ENCODE measurements at places on chromosomes 11 and 22.

DNA sequence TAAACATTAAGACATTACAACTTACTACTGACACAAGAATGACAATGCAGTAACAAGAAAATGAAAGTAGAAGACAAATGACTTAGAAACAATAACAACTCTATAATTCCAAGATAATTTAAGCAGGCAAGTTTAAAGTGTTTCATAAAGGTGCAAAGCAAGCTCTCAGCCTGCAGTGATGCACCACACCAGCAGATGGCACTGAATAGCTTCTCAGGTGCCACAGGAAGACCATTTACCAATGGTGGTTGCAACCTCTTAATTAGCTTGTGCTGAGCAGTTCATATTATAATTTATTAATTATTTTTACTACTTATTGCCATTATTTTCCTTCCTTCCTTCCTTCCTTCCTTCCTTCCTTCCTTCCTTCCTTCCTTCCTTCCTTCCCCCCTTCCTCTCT lies 60.6 kb downstream of the NXPE2 start:
- DNase-seq, result peak; percentile 49

- DNase-seq, result no peak
Observed at GRCh38 chr11:93570759-93571413, 27.7 kb upstream of the SMCO4 start.

GRCh38 chr11:3099178-3099577 lies 42.0 kb upstream of the CARS1 start:
- DNase-seq, result no peak

GRCh38 chr11:57646194-57646798 lies 3.4 kb downstream of the YPEL4 start:
- no peak for DNase-seq

- DNase-seq, result no peak
Observed at GRCh38 chr11:113668255-113668654, 37.9 kb downstream of the TMPRSS5 start.

GRCh38 chr22:28009272-28009827 lies 90.3 kb upstream of the PITPNB start:
- DNase-seq, result peak; percentile 73

- no peak for DNase-seq
Observed at GRCh38 chr11:118838905-118839553, 44.7 kb upstream of the CXCR5 start.

DNA sequence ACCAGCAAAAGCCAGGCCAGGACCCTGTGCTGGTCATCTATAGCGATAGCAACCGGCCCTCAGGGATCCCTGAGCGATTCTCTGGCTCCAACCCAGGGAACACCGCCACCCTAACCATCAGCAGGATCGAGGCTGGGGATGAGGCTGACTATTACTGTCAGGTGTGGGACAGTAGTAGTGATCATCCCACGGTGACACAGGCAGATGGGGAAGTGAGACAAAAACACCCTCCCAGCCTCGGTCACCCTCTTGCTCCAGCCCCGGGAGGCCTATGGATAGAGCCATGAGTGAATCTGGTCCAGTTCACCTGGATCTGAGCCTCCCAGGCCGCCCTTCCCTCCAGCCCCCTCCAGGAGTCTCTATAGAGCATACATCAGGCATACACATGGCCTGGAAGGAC lies 115.2 kb upstream of the IGLL5 start:
- DNase-seq, result no peak

DNA sequence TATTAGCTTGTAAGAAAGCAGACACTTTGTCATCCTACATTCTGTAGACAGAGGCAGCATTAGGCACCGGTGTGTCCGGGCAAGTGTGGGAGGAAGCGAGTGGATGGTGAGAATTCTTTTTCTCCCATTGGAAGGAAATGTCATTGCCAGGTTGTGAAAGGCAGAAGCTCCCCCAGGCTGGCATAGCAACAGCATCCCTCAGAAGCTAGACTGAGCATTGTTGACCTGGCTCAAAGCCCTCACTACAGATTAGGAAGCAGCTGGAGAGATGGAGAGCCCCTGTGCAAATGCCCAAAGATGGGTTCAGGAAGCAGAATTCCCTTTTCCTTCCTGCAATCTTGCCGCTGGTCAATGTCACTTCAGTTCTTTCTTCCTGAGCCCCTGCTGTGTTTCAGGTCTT lies 1299.3 kb downstream of the TBC1D22A start:
- no peak for DNase-seq

- peak; percentile 78 for DNase-seq
Observed at GRCh38 chr11:59822989-59823566, 12.5 kb upstream of the MRPL16 start.

DNA sequence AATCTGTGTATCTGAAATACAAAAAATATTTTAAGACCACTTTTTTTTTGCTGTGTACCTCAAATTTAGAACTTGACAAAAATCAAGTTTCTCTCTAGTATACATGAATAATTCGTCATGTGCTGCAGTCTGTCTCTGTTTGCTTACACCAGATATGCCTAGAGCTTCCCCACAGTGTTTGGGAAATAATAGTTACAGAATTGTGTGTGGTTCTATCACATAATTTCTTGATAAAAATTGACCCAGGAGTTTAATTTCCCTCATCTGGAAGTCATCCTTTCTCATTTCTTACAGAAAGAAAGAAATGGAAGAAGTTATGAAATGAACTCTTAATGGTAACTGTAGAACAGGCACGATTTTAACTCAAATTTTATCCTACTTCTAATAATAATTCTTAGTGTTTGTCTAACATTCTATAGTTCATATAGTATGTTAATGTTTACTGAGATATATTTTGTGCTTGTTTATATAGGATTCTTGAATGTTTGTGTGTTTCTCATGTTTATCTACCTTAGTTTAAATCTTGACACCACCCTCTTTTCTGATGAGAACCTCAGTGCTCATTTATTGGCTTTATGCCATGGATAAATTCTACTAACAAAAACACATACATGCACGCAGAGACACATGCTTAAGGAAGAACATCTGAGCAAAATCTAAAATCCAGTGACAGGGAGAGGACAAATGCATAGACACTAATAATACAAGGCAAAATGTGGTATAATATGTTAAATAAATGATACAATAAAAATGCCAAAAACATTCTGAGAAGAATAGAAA lies 61.4 kb upstream of the CTSC start:
- DNase-seq, result no peak

DNA sequence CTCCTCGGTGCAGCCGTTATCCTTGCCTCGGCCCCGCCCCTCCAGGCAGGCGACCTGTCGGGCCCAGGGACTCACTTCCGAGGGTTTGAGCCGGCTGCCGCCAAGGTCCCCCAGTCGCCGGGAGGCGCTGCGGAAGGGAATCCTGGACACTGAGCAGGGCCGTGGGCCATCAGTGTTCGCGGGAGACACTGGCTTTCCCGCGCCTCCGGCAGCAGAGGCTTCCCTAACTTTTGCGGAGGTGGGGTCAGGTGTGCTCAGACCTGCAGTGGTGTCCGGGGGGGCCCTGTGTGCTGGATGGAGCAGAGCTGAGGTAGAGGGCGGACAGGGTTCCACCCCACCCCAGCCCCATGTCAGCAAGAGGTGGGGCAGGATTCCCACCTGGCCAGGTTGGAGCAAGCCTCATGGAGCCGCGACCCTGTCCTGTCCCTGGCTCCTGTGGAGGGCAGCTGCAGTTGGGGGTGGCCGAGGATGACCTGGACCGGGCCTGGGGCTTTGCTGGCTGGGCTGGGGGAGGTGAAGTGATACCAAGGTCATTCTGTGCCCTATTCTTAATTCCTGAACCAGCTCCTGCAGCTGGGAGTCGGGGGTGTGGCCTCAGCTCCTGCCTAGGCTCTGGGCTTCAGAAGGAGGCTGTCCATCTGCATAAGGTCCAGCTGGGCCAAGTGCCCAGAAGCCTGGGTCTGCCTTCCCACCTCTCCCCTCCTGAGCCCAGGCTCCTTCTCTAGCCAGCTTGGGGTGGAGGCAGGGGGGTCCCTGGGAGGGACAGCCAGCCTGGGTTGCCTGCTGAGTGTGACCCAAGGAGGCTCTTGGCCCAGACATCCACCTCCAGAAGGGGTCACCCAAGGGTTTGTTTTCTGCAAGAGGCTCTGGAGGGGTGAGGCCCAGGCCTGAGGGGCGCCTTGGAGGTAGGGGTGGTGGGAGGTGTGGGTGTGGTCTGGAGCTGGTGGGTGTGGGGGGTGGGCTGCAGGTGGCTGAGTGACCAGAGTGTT lies 8.4 kb downstream of the TSPAN4 start:
- no peak for DNase-seq

DNA sequence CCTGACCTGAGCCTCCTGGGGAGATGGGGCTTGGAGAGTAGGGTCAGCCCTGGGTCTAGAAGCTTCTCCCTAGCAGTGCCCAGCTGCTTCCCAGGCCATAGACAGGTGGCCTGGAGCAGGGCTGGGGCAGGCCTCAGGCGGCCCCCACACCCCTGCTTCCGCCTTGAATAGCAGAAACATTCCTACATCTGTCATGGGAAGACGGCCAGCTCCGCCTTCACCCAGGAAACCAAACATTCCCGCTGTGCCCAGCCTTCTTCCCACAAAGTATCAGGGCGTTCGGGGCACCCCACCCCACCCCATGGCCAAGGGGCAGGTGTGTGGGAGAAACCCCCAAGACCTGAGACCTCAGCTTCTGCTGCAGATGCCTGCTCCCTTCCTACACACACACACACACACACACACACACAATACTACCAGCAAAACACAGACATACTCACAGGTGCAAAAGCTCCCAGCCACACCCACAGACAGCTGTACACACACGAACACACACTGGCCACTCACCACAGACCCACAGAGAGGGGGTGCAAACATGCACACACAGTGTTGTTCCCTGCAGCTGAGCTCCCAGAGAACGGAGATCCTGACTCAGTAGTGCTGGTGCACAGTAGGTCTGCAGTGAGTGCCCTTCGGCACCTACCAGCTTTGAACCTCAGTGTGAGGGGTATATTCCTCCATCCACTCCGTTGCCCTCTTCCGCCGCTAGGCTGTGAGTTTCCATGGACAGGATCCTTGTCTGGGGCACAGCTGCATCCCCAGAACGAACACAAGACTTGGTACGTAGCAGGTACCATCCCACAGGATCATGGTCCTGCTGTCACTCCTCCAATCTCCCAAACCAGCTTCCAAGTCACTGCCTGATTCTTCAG lies 37.4 kb downstream of the PDGFB start:
- DNase-seq, result no peak

GRCh38 chr22:44879301-44879680 lies 126.9 kb downstream of the ARHGAP8 start:
- no peak for DNase-seq

DNA sequence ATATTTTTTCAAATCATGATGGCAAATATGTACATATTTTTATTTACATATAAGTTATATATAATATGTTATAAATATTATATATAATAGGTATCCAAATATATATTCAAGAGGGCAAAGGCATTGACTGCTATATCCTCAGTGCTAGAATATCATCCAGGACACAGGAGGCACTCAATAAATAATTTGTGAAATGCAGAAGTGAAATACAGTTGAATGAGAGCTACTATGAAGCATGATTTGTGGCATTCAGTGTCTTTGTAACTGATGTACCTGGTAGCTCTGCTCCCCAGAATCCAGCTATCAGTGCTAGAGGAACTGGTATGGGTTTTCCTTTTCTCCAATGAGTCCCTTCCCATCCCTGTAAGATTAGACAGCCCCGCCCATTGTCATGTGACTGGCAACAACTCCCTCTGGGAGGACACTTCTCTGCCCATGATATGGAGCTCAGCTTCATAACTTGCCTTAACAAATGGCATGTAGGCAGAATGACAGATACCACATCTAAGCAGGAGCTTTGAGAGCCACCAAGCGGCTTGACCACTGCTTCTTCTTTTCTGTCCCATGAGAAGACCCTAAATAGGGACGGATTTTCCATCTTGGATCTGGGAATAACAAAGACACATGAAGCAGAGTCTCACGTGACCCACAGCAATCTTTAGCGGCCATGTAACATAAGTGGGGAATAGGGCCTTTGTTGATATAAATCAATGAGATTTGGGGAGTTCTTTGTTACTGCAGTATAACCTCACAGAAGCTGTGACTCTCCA lies 10.2 kb upstream of the CD82 start:
- DNase-seq, result no peak

DNA sequence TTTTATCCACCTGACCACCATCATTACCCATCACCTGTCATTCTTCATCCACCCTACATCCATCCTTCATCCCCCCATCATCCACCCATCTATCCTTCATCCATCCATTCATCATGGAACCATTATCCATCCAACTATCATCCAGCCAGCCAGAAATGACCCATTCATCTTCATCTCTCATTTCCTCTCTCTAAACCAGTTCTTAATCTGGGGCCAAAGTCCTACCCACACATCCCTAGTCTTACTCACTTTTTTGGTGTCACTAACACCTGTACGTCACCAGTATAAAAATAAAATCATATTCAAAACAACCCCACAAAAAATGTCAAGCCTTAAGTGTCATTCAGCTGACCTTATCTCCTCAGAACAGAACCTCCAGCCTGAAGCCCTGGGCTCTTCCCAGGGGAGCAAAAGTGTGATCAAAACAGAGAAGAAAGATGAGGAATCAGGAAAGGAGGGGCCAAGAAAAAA lies 12.3 kb downstream of the SPI1 start:
- DNase-seq, result no peak

- no peak for DNase-seq
Observed at GRCh38 chr11:74579577-74580270, 12.7 kb upstream of the POLD3 start.

- no peak for DNase-seq
Observed at GRCh38 chr22:29737251-29738117, 17.7 kb downstream of the CABP7 start.

- no peak for DNase-seq
Observed at GRCh38 chr22:27597703-27598444, 203.7 kb downstream of the MN1 start.
